ENCODE measurements at places on chromosomes 5 and 9.

GRCh38 chr9:37030611-37030939 is 3.5 kb downstream of the PAX5 start:
- DNase-seq = no peak

DNA sequence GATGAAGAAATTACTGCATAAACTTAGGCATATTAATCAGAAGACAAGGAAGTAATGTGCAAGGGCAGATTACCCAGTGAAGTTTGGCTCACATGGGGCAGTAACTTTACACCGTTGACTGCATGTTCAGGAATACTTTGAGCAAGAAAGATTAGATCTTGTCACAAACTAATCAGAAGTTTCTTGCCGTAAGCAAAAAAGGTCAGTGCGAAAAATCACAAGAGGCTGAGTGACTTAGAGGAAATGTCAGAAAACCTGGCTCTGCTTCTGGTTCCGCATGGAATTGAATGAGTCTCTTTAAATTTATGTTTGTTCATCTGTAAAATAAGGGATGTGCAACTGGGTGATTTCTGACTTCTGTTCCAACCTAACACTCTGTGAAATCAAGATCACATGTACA is 64.4 kb downstream of the PARP8 start:
- no peak for DNase-seq

DNA sequence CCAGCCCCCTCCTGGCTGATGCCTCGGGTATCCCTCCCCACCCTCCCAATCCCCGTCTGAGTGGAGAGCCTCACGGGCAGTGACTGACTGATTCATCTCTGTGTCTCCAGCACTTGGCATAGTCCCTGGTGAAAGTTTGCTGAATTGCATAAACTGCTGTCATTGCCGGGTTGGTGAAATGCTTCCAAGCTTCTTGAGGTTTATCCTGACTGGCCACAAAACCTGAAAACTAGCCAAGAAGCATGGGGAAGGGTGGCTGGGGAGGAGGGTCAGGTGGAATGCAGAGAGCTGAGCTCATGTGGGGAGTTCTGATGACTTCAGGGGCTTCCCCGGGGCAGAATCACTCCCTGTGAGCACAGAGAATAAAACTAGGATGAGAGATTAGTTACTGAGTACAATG is 56.9 kb upstream of the GGTA1 start:
- no peak for DNase-seq

- no peak for DNase-seq
Measured at GRCh38 chr5:1749346-1750124, 50.1 kb downstream of the MRPL36 start.

DNA sequence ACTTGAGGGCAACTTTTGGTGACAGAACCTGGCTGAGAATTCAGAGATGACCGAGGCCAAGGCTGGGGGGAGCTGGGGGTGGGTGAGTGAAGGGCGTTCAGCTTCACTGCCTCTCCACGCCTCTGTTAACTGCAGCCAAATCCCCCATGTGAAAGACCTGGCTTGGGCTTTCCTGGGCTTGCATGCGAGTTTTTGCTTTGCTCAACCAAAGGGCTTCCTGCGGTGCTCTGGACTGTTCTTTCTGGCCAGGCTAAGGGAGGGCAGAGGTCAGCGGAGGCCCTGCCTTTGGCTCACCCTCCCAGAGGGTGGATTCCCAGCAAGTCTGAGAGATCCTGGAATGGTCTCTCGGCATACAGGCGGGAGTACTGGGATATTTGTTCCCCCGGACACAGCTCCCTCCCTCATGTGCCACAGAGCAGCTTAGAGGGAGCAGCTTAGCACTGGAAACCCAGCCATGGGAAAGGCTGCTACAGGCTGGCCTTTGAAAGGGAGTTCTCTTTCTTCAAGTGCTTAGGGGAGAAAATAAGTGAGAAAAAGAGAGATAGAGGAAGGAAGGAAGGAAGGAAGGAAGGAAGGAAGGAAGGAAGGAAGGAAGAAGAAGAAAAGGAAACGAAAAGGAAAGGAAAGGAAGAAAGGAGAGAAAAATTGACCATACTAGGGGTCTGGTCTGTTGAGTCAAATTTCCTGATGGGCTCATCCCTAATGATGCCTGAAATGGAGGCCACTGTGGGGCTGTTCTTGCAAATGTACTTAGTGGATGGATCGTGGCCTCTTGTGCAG is 158.8 kb downstream of the FGF18 start:
- no peak for DNase-seq

DNA sequence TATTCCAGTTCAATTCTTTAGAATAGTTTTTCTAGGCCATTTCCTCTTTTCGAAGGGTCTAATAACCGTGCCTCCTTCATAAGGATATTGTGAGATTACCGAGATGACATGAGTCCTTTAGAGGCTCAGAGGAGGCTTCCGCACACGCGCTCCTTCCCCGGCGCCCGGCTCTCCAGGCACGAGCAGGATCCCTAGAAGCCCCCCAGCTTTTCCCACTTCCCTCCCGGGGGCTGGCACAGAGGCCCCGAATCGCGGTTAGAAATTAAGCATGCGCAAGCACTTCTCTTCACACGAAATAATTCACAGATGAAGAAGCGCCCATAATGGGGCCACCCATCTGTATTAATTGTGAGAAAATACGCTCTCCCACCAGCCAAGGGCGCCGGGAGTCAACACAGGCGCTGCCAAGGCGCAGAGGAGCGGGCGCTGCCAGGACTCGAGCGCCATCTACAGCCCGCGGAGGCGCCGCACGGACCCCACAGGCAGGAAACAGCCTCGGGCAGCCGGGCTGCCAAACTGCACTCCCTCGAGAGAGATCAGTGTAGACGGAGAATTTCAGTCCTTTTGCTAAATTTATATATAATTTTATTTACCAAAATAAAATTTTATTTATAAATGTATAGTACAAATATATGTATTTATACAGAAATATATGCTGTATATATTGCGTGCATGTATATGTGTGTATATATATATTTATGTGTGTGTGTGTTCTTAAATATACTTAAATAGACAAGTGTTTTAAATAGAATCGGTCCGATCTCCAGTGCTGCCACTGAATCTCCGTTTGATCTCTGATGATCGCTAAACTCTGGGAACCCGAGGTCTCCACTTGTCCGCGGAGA is 258.1 kb upstream of the NFIL3 start:
- DNase-seq = peak; percentile 72

DNA sequence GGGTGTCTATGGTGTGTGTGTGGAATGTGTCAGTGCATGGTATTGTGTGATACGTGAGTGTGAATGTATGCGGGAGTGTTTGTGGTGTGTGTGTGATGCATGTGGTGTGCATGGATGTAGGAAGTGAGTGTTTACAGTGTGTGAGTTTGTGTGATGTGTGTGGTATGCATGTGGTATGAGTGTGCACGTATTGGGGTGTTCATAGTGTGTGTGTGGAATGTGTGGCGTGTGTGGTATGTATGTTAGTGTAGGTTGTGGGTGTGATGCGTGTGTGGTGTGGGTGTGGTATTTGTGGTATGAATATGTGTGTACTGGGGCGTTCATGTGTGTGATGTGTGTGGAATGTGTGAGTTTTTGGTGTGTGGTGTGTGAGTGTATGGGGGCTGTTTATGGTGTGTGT is 40.1 kb upstream of the BICD2 start:
- no peak for DNase-seq

- DNase-seq = peak; percentile 83
Measured at GRCh38 chr5:97452646-97453045, 269.6 kb upstream of the RIOK2 start.

DNA sequence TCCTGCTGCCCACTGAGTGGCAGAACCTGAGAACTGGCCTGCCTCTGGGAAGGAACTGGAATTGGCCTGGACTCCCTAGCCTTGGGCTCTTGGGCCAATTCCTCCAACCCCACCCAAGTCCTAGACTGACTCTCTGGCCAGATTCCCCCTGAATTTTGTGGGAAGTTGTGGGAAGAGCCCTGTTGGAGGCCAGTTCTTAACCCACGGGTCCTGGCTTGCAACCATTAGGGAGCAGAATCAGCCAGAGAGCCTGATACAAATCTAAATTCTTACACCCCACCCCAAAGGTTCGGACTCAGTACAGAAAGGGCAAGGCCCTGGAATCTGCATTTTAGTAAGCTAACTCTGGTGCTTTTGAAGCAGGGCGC is 125.3 kb upstream of the SLC25A48 start:
- no peak for DNase-seq

All from posterior cingulate gyrus (tissue), 11 donors.